ENCODE measurements at places on chromosomes 13 and 19.

DNA sequence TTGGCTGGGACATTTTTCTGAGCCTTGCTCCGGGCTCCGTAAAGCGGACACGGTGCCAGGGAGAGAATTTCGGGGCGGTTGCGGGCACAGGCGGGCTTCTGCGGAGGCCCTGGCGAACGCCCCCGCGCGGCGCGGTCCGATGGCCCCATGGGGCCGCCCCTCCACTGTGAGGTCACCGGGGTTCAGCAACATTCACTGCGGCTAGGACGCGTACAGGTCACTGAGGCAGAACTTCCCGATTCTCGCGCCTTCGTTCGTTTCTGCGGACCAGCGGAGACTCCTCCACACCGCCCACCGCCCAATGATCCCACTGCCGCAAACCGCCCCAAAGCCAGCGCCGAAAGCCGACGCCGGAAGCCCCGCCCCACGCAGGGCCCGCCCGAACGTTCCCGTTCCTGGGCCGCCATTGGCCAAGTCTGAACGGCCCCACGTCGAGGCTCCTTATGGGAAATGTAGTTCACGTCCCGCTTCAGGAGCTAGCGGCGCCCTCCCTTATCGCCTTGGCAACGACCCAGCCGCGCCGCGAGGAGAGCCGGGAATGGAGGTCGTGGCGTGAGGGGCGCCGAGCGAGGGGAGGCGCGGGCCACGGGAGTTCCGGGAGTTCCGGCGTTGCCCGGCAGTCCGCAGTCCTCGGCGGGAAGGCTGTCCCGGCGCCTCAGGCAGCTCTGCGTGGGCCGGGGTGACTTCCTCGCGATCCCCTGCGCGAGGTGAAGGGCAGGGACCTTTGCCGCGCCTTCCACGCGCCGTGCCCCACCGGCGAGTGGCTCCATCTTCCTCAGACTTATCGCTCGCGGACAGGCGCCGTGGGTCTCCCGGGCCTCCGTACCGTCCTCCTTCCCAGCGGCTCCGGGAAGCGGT, at the start of gene ZNF584:
TSS of gene ZNF584 (plus strand) at position 498 of the 858 bp plus-strand sequence. CDS start 499 bp downstream, outside the sequence.
- DNase-seq: peak; percentile 99

- DNase-seq: no peak
These were observed 23.1 kb upstream of the SACS start for GRCh38 chr13:23456437-23457210.

DNA sequence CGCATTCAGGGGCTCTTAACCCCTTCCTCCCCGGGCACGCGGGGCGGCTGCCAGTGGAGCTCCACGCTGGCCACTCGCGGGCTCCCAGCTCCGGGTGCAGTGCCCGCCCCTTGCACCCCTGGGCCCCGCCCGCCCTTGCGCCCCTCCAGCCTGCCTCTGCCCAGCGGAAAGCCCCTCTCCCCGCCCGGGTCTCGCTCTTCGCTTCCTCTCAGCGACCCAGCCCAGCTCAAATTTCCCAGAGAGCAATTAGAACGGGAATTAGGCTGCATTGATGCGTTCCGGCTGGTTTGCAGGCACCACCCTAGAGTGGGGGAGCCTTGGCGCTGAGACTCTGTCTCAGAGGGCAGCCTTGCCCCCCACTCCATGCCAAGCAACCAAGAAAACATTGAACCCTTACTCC, 1.8 kb upstream of the GSX1 start:
- no peak for DNase-seq

DNA sequence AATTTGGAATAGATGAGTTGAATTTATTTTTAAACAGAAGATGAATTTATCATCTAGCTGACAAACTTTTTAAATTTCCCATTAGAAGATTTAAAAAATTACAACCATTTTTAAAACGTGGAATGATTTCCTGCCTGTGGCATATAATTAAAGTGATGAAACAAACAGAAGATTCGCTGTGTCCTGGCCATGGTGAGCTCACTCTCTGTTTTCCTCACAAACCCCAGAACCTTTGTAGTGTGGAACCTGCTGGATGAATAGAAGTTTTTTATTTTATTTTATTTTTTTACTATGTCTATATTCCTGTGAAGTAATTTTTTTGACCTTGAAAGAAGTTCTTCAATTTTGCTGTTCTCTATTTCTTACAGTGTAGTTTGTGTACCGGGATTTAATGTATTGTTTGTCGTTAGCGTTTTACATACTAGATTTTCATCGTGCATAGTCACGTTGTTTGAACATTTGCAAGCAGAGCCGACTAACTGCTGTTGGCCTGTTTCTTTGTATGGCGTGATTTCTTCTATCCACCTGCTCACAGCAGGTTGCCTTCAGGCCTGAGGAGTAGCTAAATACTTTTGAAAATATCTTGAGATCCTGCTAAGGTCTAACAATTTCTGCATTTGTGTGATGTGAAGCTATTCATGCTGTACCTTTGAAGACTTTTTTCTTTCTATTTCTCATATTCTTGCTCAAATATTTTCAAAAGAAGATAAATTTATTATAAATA, 149.2 kb downstream of the GGACT start:
- DNase-seq: no peak

GRCh38 chr13:73168953-73169401, 110.2 kb downstream of the KLF5 start:
- DNase-seq: no peak

DNA sequence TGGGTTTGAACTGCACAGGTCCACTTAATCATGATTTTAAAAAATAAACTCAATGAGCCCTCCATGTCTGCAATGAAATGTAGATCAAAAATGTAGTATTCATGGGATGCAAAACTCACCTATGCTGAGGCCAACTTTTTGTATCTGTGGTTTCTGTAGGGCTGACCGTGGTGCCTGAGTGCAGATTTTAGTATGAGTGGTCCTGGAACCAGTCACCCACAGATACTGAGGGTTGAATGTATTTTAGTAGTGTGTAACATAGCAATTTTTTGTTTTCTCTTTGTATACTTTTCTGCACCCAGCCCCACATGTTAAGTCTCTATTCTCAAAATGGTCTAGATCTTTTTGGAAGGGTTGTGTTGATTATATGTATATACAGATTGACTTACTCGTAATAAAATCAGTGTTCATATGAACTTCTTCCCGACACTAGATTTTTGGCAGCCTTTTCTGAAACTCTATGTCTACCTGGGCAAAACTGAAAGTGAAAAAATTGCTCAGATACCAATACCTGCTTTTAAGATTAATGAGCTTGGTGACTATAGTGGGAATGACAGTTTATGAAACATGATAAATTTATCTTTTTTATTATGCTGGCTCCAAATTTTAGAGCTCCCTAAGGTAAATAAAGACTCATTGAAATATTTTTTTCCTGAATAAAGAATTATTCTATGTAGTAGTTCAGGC, 51.6 kb downstream of the DNAJC15 start:
- no peak for DNase-seq

DNA sequence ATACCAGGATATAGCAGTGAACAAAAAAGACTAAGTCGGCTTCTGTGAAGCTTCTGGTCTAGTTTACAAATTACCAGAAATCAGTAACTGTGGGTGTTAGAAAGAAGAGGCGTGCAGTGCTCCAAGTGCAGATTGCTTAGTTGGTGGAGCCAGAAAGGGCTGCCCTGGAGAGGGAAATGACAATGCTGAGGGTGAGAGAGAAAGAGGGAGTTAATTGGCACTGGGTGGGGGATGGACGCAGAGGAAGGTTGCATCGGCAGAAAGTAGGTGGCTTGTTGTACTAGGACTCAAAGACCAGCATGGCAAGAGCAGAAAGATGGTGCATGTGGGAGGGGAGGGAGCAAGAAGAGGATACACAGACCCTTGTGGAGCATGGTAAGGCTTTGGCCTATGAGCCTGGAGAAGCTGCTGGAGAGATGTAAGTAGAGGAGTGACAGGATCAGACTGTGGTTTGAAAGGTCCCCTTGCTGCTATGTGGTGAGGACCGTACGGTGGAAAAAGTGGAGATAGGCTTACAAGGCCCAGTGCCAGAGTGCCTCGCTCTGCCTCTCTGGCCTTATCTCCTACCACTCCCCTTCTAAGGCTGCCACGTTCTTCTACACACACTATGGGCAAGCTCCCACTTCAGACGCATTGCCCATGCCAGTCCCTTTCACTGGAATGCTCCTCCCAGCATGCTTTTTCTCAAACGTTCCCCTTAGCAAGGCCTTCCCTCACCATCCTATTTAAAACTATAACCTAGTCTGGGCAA, 13.5 kb downstream of the SMG9 start:
- DNase-seq: no peak

- DNase-seq: no peak
These were observed 6.2 kb downstream of the AP1M1 start for GRCh38 chr19:16204005-16204294.

DNA sequence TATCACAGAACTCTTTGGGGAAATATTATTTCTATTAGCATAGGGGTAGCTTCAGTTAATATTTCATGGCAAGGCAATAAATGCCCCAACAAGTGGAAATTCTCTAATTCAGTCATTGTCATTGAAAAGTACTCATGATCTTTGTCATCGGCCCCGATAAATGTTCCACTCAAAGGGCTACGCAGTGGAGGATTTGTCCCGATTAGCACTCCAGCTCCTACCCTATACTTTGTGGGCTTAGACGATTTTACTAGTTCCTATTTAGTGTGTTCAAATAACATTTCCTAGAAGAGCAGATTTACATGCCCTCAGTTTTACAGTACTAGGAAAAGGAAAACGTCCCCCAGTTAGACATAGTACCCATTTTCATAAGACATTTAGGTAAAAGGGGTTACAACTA, 38.0 kb upstream of the ATP12A start:
- DNase-seq: no peak

DNA sequence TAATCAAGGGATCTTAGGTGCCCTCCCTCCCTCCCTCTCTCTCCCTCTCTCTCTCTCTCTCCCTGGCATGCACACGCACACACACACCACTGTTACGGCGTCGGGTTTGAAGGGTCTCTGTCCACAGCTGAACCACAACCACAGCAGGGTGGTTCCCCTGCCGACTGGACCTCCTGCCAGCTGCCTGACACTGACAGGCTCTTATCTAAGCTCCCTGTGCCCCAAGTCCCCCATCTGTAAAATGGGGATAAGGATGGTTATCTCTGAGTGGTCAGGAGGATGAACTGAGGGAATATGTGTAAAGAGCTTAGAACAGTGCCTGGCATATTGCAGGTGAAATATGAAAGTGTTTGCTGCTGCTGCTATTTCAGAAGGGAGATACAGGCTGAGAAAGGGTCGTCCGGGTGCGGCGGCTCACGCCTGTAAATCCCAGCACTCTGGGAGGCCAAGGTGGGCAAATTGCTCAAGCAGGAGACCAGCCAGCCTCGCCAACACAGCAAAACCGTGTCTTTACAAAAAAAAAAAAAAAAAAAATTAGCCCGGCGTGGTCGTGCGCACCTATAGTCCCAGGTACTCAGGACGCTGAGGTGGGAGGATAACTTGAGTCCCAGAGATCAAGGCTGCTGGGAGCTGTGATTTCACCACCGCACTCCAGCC, 852 bp upstream of the SHISA7 start:
- DNase-seq: peak; percentile 82

- DNase-seq: no peak
These were observed 459.8 kb downstream of the GPC6 start for GRCh38 chr13:93686399-93686798.

GRCh38 chr19:29266603-29267002, 53.7 kb upstream of the UQCRFS1 start:
- no peak for DNase-seq

DNA sequence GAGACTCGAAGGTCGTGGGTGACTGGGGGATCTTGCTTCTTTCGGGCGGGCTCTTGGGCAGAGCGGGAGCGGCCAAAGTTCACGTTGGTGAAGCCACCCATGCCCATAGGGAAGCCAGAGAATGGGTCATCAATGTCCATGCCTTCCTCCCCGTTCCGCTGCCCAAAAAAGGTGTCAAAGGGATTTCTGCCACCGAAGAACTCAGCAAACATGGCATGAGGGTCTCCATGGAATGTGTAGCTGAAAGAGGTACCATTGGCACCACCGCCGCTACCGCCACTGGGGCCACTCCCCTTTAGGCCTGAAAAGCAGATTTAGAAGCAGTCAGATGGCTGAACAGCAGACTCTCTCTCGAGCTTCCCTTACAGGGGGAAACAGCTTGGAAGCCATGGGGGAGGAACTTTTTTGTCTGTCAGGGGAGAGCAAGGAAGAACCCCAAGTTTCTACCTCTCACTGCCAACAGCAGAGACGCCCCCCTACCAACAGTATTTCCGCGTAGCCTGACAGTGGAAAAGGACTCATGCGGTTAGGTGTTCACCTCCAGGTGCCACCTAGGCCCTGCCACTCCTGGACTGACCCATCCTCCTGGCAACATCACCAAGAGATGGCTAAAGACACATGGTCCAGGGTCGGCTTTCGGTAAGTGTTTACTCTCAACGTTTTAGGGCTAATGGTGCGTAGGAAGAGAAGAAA, 1.3 kb downstream of the DNAJB1 start:
- no peak for DNase-seq

- DNase-seq: peak; percentile 52
These were observed 182.1 kb downstream of the PCDH17 start for GRCh38 chr13:57813651-57814050.

DNA sequence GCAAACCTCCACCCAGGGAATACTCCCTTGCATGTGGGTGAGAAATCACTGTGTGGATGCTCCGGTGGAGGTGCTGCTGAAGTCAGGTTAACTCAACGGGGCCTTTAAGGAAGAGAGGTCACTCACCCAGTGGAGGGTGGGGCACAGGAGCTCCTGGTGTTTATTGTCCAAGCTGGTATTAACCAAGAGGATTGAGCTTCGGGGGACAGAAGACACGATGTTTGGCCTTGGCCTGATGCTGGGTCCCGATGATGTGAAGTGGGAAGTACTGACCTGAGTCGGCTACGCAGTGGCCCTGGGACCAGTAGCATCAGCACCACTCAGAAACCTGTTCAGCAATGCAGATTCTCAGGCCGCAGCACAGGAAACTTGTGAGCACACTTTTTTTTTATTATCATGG, 85.7 kb upstream of the WASF3 start:
- DNase-seq: no peak

GRCh38 chr19:31177246-31177645, 172.0 kb downstream of the TSHZ3 start:
- DNase-seq: no peak

DNA sequence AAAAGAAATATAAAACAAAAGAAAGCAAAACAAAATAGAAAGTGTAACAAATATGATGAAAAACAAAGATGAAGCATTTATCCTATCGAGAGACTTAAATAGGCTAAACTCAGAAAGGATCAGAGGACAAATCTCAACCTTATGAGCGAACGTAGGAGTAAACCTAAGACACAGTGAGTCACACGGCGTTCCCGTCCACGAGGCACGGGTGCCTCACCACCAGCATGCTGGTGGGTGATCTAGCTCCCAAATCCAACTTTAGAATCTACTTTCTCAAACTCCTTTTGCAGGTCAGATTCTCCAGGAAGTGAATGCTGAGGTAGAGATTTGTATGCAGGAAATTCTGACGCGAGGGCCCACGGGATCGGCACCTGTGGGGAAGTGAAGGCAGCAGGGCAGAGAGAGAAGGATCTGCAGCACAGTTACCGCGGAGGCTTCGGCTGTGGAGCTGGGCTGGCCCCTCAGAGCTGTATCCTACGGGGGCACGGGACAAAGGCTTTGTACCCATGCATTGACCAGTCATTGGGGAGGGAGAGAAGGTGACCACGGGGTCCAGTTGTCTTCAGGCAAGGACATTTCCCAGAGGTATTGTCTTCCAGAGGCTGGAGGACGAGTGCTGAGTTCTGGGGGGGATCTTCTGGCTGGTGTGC, 7.5 kb upstream of the MIER2 start:
- DNase-seq: no peak

- no peak for DNase-seq
These were observed 181.5 kb downstream of the POSTN start for GRCh38 chr13:37417060-37417441.

Measured in OCI-M1 (cell line).